Ecto neural progenitor cell (in vitro differentiated cells): ENCODE measurements at places on chromosomes 1 and 21.
A peak's percentile ranks its signal among the peaks of the same experiment; 100 is the strongest.

- DNase-seq, result no peak
Observed at GRCh38 chr1:80929868-80930508, 870.7 kb upstream of the ADGRL2 start.

GRCh38 chr21:18716578-18717138 lies 313.1 kb upstream of the TMPRSS15 start:
- DNase-seq, result no peak

DNA sequence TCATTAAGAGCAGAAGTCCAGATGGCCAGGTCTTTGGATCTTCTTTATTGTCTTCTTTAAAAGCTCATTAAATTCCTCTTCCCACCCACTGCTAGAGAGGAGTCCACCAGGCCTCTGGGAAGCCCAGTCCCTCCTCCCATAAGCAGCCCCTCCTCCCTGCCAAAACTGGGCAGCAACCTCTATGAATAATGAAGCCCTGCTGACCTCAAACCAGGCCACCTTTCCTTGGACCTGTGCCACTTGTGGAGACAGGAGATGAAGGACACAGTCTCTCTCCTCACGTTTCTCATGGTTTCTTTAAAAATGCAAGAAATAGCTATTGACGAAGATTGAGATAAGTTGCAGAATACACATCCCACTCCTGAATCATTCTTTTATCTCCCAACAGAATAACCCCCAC lies 112.8 kb downstream of the EDEM3 start:
- DNase-seq, result no peak

DNA sequence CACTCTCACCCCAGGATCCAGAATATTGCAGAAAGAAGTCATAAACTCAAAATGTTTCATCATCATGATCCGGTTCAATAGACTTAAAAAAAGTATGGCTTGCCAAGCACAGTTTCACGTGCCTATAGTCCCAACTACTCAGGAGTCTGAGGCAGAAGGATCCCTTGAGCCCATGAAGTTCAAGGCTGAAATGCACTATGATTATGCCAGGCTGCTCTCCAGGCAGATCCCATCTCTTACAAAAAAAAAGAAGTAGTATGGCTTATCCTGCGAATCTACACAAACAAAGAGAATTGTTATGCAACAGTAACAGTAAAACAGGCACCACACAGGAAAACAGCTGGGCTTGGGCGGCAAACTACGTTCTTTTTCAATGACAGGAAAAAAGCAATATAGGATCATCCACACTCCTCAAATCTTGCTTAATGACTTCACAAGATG lies 76.2 kb downstream of the EIF4G3 start:
- no peak for DNase-seq

GRCh38 chr21:29078869-29079767 lies 5.7 kb upstream of the CCT8 start:
- no peak for DNase-seq

DNA sequence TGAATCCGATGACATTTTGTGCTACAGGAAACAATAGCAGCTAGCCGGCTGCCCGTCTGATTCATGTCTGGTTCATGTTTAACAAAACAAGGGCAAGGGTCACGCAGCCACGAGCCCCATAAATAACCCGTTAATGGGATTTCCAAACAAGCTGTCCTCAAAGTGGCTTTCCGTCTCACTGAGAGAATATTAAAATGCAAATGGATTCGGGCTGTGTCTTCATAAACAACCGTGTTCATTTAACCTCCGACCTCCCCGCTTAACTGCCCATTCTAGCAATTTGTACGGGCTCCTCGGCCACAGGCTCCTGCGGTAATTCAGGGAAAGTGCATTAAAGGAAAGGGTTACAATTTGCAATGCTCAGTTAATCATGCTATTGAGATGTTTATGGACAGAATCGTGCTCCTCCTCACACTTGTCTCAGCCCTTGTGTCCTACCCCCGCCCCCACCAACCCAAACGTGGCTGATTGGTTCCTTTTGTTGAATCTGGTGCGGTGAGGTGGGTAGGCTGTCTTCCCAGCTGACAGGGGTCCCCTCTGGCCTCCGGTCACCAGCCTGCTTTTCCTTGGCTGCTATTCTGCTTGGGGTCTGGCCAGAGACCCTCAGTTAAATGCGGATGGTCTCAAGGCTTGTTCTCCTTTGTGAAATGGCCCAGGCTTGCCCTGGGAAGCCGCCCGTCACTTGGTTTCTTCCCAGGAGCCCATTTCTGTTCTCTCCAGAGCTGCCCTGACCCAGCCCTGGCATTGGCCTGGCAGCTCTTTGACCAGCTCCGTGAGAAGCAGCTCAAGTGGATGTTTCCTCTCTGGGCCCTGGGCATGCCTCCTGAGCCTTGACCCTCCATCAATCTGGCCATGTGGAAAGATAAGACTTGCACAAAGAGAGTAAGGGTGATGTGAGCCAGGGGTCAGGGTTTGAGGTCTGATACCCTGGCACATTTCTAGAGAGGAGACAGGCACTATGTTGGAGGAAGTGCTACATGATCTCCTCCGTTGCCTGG lies 200.7 kb upstream of the POU3F1 start:
- no peak for DNase-seq

- peak; percentile 68 for DNase-seq
Observed at GRCh38 chr21:36697060-36697850, 1.7 kb upstream of the SIM2 start.

DNA sequence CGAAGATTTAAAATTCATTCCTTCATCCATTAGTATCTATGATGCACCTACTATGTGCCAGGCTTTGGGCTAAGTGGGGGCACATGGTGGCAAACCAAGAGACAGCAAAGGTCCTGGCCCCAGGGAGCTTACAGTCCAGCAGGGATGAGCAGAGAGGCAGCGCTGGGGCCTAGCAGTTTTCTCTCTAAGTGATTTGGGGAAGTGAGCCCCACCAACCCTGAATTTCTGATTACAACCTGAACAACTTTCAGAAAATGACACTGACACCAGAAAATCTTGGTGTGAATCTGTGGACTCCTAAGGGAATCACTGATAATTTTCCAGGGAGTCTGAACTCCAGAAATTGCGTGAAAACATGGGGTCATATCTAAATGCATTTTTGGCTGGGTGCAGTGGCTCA lies 111.5 kb downstream of the CAPN8 start:
- DNase-seq, result no peak

DNA sequence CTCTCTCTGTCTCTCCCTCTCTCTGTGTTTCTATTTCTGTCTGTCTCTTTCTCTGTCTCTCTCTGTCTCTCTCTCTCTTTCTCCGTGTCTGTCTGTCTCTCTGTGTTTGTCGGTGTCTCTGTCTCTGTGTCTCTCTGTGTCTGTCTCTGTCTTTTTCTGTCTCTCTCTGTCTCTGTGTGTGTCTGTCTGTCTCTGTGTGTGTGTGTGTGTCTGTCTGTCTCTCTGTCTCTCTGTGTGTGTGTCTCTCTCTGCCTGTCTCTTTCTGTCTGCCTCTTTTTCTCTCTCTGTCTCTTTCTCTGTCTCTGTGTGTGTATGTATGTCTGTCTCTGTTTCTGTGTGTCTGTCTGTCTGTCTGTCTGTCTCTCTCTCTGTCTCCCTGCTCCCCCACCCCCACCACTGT lies 31.7 kb upstream of the ZC3H12A start:
- no peak for DNase-seq

GRCh38 chr21:38170283-38170682 lies 86.5 kb upstream of the KCNJ15 start:
- DNase-seq, result no peak

DNA sequence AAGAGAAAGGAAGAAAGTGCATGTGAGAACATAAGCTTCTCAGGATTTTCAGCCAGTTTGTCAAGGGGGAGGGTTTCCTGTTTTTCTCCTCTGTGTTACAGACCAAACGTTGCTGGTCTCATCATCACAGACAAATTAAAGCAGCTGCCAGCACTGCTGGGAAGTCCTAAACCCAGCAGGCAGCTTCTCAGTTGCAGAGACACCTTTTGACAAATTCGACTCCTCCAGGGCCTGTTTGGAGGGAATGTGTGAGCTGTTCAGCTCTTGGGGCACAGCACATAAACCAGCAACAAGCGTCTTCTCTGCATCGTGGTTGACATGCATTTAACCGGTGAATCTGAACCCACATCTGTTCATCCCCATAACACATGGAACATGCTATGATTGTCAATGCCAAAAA lies 454.6 kb upstream of the RUNX1 start:
- no peak for DNase-seq

- DNase-seq, result no peak
Observed at GRCh38 chr1:85295006-85295431, 18.6 kb upstream of the BCL10 start.

DNA sequence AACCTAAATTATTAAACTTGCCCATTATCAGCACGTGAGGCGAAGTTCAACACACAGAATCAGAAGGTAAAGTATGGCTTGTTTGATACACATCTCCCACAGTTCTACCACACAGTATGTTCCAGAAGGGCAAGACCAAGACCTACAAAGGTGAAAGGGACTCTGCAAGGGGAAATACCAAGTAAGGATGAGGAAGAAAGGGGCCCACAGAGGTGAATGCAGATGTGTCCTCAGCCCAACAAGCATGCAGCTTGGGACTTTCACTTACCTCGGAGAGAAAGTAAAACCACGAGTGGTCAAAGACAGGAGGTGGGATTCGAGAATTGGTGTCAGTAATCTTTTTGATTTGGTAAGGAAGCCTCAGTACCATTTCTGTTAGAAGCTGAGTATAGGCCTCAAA lies 85.8 kb downstream of the UBR4 start:
- no peak for DNase-seq

DNA sequence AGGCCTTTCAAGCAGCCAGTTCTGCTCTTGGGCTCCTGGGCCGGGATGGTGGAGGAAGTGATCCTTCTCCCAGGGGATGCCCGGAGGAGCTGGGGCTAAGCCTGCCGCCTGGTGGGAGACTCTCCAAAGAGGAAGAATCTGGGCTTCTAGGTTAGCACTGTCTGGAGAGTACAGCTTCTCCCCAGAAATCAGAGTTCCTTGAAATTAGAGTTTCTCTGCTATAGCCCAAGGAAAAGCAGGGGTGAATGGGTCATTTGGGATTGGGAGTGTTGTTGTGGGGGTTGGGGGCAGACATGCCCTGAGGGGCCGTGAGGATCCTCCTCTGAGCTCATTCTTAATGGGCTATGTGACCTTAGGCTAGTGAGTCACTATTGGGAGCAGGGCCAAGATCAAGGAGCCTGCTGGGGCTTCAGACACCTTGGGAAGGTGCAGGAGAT lies 6.5 kb downstream of the LGR6 start:
- no peak for DNase-seq

DNA sequence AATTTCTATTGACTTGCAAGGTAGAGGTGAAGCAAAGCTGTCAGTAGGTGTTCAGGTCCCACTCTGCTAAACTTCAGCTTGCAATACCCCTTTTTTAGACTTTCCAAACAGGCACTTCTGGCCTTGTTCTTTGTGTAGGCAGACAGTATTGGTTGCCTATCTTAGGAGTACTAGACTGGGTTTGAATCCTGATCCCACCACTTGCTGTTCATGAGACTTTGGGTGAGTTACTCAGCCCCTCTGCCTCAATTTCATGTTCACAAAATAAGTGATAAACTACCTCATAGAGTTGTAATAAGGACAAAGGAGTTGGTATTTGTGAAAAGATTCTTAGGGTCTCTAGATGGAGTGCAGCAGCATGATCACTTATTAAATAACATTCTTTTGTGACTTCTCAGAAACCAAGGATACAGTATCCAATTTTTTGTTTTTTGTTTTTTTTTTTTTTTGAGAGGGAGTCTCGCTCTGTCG lies 5.2 kb downstream of the RCC1 start:
- DNase-seq, result no peak

- peak; percentile 81 for DNase-seq
Observed at GRCh38 chr1:6414443-6414844, 5.3 kb downstream of the HES2 start.

- peak; percentile 72 for DNase-seq
Observed at GRCh38 chr1:182869241-182869666, 30.1 kb downstream of the DHX9 start.

DNA sequence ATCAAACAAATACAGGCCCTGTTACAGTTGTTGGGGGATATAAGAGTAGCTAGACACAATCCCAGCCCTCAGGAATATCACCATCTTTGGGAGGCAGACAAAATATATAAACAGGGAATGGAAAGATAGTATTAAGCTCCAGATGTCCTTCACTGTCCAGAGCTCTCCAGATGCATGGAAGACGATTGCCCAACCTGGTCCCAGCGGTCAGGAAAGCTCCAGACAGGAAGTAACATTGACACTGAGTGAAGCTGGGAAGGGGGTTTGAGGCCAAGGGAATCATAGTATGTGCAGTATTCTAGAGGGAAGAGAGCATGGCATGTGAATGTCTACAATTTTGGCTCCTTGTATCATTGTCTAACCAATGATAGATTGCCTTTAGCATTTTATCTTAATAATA lies 173.9 kb upstream of the HOOK1 start:
- DNase-seq, result no peak

GRCh38 chr1:8421721-8422120 lies 103.8 kb downstream of the SLC45A1 start:
- no peak for DNase-seq

DNA sequence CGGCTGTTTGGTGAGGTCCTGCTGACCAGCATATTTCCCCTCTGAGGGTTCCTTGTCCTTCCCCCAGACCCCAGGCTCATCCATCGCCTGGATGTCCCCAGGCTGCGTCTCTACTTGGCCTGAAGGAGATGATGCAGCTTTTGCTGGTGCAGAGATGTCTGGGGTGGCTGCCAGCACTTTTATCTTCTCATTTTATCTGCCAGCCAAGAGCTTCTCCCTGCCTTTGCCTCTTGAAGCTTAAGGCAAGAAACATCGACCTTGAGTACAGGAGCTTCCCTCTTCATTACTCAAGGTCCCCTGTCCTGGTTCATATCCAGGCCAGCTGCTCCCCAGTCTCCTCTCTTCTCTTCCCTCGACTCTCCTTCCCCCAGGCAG lies 9.2 kb upstream of the H6PD start:
- no peak for DNase-seq

- DNase-seq, result no peak
Observed at GRCh38 chr1:234617986-234618736, 8.2 kb upstream of the IRF2BP2 start.

DNA sequence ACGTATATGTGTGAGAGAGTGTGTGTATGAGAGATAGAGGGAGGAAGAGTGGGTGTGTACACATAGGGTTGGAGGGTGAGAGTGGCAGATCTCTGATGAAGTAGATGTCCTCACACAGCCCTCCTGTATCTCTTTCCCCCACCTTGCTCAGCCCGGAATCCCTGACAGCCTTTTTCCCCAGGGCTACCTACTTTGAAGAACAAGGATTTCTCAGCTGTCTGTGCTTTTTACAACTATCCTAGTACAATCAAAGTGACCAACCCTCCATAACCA lies 29.1 kb upstream of the CADM3 start:
- DNase-seq, result no peak
